ENCODE measurements at places on chromosomes 11 and 22. TPM values are rescaled to one million over a fixed set of nuclear protein-coding genes. Genes with fewer than 3 reads are reported as not detected.

- no peak for DNase-seq
Measured at GRCh38 chr11:83097429-83098075, 25.9 kb upstream of the RAB30 start.

- no peak for DNase-seq
Measured at GRCh38 chr11:36243641-36244040, 45.6 kb downstream of the COMMD9 start.

GRCh38 chr22:41822317-41823057, 10.4 kb upstream of the SREBF2 start:
- DNase-seq, result peak; percentile 46

GRCh38 chr11:109996060-109996459, 97.1 kb upstream of the ZC3H12C start:
- DNase-seq, result no peak

DNA sequence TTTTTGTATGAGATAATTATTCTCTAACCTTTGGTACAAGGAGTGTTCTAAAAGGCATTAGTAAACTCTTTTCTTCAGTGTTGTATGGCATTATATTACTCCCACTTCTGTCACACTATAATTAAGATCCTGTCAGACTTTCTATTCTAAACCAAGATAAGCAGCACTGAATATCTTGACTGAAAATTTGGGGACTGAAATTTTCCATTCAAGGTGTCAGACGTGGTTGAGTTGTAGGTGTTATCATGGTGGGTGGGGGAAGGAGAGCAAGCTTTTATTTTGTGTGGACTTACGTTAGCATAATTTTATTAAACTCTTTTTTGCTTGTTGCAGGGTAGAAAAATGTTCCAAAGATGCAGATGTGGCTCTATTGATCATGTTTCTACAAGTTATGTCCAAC, 22.9 kb downstream of the MUC15 start:
- no peak for DNase-seq

- DNase-seq, result no peak
Measured at GRCh38 chr11:68870470-68870869, 28.8 kb upstream of the CPT1A start.

DNA sequence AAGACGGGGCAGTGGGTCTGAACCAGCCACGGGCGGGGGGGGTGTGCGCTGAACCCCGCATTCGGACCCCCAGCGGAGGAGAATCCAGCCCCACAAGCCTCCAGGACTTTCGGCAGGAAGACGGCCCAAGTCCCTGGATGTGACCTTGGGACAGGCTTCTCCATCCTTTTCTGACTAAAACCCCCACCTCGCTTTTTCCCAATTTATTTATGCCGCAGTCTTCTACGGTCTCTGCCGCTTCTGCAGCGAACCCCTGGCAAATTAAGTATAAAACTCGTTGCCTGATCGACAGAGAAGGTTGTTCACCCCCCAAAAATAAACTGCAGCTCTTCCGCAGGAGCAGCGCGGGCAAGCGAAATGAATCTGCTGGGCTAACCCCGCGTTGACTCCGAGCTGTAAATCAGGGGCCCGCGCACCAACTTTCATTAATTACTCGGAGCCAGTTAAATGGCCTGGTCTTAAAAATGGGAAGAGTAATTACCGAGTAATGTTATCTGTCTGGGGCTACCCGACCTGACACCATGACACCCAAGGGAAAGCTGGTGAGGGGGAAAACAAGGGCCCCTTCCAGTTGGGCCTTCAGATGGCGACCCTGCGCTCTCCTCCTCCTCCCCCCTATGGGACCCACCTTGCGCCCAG, 6.6 kb downstream of the WT1 start:
- no peak for DNase-seq

GRCh38 chr11:97354026-97354425, 964.2 kb downstream of the JRKL start:
- no peak for DNase-seq

DNA sequence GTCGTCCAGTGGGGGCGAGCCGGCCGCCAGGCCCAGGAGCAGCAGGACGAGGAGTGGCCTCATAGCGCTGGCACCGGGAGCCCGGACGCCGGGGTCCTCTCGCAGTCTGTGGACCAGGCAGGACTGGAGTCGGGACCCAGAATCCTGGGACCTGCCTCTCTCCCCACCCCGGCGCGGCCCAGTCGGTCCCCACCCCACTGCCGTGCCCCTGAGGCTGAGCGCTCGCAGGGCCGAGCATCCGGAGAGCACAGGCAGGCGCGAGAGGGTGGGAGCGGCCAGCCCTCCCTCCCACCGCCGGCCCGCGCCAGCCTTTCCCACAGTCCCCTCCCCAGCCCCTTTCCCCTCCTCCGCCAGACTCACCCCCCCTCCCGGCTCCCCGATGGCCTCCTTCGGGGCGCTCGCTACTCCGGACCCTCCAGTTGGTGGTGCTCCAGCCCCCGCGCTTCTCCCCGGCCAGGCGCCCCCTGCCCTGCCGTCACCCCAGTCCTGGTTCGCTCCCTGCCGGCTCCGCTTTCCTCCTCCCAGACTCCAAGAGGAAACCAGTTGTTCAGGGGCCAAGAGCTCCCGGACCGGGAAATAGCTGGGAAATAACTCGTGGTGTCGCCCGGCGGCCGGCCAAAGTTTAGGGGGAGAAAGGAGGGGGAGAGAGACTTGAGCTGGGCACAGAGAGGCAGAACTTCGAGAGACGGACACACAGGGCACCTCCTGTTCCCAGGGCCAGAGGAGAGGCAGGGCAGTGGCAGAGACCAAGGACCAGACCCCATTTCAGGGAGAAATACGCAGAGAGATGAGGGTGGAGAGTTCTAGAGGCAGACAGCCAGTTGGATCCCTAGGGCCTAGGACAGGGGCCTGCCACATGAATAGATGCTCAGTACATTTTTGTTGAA, at the start of gene C1QTNF5:
Gene C1QTNF5, minus strand, starts transcription at position 549 of the 887 bp plus-strand sequence. Its CDS starts 486 bp downstream, at position 63.
- no peak for DNase-seq

- no peak for DNase-seq
Measured at GRCh38 chr22:36613958-36614357, 85.0 kb upstream of the EIF3D start.

DNA sequence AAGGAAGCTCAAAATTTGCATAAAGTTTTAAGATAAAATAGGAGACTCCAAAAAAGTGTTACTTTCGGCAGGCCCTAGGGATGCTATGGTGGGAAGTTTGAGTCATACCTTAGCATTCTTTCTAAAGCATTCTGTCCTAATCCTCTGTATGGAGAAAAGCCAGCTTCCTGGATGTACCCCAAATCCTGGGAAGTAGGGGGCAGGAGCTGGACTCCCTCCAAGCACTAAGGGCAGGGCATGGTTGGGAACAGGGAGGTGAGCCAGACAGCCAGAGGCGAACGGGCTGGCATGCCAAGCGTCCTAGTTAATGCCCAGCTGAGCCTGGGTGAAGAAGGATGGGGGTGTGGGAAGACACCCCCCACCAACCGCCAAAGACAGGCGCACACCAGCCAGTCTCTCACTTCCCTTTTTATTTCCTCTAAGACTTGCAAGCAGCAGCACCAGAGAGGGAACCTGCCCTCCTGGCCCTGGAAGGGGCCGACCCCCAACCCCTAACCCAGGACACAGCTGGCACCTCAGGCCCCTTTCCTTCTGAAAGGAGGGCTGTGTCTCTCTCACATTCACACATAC, 23.9 kb downstream of the RTN4RL2 start:
- no peak for DNase-seq

Gene PTPN5
- not detected for total RNA-seq

Gene MRGPRE
- not detected for total RNA-seq

Gene C2CD2L
- total RNA-seq, result 23.6 TPM

Gene TRPC6
- total RNA-seq, result not detected
